Uterus (tissue), 4 donors: ENCODE measurements at places on chromosomes 2 and 18. TPM values are rescaled to one million over a fixed set of nuclear protein-coding genes. Genes with fewer than 3 reads are reported as not detected.

DNA sequence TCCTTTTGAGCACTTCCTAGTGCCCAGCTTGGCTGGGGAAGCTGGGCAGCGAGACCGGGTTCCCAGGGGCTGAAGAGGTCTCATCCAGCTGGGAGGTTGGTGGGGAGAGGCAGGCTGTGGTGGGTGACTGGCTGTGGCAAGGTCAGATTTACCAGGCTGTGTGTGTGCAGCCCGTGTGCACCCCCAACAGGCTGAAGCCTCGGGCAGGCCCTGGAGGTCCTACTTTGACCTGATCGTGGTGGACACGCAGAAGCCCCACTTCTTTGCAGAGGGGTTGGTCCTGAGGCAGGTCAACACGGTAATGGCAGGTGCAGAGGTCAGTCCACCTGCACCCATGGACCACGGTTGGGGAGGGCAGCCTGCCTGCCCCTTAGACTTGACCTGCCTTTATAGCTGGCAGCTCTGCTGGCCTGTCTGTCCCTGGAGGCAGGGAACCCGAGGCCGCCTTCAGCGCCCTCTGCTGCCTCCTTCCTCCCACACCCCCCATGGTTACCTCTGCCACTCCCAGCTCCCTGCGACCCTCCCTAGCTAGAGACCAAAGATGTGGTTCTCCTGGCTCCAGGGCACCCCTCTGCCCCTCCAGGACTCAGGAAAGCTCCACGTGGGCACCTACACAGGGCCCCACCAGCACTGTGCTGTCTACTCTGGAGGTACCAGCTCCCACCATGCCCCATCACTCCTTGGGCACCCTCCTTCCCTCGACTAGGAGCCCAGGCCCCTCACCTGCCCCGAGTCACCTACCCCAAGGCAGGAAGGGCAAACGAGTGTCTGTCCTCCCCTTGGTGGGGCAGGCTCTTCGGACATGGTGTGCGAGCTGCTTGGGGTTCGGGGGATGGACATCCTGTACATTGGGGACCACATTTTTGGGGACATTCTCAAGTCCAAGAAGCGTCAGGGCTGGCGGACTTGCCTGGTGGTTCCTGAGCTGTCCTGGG, 4.0 kb downstream of the NT5DC4 start:
- no peak for DNase-seq
- no peak overlapping the region for H3K4me3 ChIP-seq
- no peaks in the 10 kb centered on the region for H3K36me3 ChIP-seq
- no peaks in the 10 kb centered on the region for H3K27me3 ChIP-seq

GRCh38 chr18:39274535-39274934, 1708.9 kb upstream of the CELF4 start:
- H3K27ac ChIP-seq: no peak overlapping the region
- no peak for DNase-seq
- H3K36me3 ChIP-seq: no peaks in the 10 kb centered on the region
- no peak overlapping the region for H3K4me3 ChIP-seq
- H3K4me1 ChIP-seq: no peaks in the 10 kb centered on the region
- H3K27me3 ChIP-seq: no peaks in the 10 kb centered on the region

GRCh38 chr2:31304816-31305215, 70.9 kb downstream of the EHD3 start:
- no peaks in the 10 kb centered on the region for H3K27me3 ChIP-seq
- H3K4me1 ChIP-seq: no peaks in the 10 kb centered on the region
- DNase-seq: no peak
- no peaks in the 10 kb centered on the region for H3K36me3 ChIP-seq
- H3K27ac ChIP-seq: no peak overlapping the region
- H3K4me3 ChIP-seq: no peak overlapping the region

The IGFBP5 gene
- 666 TPM for total RNA-seq

The CNDP1 gene
- 1.0 TPM for total RNA-seq

The STON1 gene
- total RNA-seq: 75.3 TPM
